ENCODE measurements at places on chromosomes 1 and 21. TPM values are rescaled to one million over a fixed set of nuclear protein-coding genes. Genes with fewer than 3 reads are reported as not detected.
A peak's percentile ranks its signal among the peaks of the same experiment; 100 is the strongest.

GRCh38 chr1:186550832-186551231, 89.9 kb upstream of the PDC start:
- DNase-seq = no peak

DNA sequence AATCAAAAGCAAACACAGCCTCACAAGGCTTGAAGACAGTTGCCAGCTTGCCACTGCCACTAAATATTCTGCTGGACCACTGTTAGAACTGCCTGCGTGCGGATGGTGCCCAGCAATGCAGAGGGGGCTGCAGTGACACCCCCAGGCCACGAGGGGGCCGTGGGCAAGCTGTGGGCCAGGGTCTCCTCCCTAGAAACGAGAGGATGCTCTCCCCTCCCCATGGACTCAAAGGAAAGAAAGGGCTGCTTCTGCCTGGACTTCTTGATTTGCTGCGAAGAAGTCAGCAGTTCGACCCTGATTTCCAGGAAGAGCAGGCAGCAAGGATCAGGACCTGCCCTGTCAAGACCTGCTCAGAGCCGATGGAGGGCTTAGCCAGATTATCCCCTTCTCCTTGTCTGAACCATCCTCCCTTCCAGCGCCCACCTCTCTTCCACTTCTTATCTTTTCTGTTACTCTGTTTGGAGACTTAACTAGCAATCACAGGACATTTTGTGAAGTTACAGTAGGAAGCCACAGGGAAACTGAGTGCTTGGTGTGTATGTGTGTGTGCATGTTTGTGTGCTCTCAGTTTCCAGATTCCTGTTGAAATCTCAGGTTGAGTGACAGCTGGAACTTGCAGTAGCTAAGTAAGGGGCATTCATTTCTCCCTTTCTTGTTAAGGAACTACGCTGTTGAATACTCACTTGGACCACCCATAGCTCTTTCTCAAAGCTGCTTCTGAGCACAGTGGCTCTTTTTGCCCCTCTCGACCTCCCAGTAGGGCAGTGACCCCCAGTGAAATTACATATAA, 2.7 kb downstream of the MAN1C1 start:
- DNase-seq = peak; percentile 17

GRCh38 chr1:209215826-209216225, 367.7 kb upstream of the CAMK1G start:
- no peak for DNase-seq

- no peak for DNase-seq
These were observed 27.1 kb upstream of the ADARB1 start for GRCh38 chr21:45047257-45047656.

DNA sequence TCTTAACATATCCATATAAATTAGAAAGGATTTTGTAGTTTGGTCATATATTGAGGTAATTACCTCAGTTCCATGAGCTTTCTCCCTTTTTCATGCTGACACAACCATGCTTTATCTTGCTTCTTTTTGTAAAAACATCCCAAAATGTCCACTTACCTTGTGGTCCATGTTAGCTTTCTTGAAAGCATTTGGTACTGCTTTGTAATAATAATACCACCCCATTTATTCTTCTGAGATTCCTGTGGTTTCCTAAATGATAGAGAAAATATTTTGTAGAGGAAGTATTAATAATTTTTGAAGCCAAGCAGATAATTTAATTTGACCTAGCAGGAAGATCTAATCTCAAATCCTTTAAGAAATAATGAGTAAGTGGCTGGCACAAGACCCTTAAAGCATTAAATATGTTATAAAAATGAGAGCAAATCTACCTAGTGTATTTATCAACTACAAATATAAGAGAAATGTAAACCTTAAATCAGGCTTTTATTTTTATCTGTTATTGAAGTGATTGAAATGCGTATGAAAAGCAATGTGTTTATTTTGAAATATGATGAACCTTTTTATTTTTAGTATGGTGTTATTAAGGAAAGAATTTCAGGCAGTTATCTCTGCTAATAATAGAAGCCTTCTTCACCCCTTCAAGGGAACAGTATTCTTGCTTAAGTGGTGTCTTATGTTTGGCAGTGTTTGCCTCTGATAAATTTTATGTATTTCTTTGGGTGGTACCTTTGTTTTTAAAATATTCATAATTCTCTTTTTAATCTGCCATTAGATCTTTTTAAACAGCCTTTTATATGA, 9.2 kb downstream of the PRKAA2 start:
- DNase-seq = no peak

DNA sequence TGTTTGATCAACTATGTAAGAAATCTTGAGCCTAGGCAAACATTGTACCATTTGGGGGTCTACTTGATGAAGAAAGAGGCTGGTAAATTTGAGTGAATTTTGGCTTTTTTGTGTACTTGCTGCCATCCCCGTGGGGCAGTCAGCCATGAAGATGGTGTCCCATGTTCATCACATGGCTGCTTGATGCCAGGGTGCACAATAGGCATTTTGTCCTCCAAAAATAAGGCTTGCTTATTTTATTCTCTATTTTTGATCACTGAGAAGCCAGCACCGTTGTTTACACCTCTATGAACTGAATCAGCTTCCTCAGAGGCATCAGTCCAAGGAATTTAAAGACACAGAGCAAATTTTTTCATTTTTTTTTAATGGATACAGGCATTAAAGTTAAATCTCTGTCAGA, 1195.7 kb downstream of the AMY1C start:
- no peak for DNase-seq

DNA sequence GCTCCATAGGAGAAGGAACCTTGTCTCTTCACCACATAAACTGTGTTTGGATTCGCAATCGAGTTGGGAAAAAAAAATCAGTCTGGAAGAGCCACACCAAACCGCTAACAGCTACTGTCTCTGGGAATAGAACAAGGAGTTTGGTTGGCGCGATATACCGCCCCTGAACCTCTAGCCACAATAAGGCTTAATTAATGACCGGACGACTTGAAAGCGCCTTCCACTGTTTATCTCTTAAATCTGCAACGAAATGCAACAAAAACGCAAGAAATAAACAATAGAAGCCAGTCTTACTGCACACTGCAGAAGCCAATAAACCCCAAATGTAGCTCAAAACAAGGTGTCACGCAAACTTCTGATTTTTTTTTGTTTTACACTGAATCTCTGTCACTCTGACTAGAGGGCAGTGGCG, 10.9 kb downstream of the BTBD19 start:
- DNase-seq = peak; percentile 84

- peak; percentile 12 for DNase-seq
These were observed 3.3 kb upstream of the AGT start for GRCh38 chr1:230717251-230717650.

DNA sequence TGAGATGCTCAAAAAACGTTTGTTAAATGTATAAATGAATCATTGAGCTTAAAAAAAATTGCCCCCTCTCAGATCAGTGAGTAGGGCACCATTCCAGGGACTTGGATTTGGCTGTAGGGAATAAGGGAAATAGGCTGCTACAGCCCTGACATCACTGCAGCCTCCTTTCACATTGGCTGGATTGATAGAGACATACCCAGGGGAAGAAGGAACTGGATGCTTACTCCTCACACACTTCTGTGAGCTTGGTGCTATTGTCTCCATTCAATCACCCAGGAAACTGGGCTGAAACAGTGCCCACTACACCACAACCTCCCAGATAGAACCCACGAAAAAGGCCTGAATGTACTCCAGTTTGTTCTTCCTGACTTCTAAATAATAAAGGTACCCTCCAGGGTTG, 87.2 kb downstream of the TGFBR3 start:
- no peak for DNase-seq

DNA sequence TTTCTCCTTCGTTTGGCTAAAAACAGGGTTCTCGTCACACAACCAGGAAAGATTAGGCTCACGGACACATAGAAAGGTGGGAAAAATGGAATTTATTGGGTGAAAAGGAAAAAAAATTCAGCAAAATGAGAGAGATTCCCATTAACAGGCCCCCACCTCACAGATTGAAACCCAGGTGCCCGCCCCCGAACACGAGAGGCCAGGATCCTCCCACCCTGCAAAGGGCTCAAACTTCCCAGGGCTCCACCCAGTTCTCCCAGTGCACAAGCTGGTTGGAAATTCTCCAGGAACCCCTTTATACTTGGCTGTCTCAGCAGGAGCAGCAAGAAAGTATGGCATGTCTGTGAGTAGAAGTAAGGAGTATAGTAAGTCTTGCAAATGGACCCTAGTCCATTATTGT, 499.7 kb downstream of the RWDD3 start:
- DNase-seq = no peak

- DNase-seq = no peak
These were observed 61.7 kb downstream of the KCNN3 start for GRCh38 chr1:154808261-154808908.

- no peak for DNase-seq
These were observed 42.1 kb downstream of the CAMK2N1 start for GRCh38 chr1:20443703-20444586.

- DNase-seq = no peak
These were observed 93.8 kb downstream of the SYT2 start for GRCh38 chr1:202616355-202616915.

GRCh38 chr1:14109276-14109635, 409.3 kb downstream of the PRDM2 start:
- DNase-seq = no peak

- DNase-seq = no peak
These were observed 69.8 kb downstream of the SPSB1 start for GRCh38 chr1:9362488-9362887.

DNA sequence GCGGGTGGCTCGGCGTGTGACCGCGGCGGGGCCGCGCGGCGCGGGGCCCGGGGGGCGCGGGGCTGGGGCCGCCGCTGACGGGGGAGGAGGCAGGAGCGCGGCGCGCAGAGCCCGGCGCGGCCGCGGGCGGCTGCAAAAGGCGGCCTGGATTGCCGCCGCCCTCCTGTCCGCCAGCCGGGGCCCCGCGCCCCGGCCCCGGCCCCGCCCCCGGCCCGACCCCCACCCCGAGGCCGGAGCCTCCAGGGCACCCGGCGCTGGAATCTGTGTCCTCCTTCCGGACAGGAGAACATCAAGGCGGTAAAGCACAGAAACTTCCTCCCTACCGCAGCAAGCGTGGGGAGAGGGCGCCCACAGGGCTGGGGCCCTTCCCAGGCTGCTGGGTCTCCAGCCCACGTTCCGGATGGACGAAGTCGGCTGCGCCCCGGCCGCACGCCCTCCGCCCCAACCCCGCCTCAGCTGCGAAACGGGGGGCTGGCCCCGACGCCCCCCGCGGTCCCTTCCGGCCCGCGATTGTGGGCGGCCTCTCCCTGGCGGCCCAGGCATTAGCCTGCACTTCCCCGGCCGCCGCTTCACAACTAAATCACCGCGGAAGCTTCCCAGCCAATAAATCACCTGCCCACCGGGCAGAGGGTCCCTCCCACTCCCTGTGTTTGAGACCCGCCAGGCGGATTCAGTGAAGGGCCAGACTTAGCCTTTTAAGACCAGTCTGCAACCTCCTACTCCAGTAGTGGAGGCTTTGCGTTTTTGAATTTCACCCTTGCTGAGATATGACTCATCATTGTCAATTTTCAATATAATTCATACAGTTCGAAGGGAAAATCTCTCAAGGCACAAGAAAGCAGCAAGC, 106.0 kb downstream of the SLC45A1 start:
- peak; percentile 78 for DNase-seq

- DNase-seq = no peak
These were observed 216.9 kb upstream of the SAMSN1 start for GRCh38 chr21:14762734-14763694.

DNA sequence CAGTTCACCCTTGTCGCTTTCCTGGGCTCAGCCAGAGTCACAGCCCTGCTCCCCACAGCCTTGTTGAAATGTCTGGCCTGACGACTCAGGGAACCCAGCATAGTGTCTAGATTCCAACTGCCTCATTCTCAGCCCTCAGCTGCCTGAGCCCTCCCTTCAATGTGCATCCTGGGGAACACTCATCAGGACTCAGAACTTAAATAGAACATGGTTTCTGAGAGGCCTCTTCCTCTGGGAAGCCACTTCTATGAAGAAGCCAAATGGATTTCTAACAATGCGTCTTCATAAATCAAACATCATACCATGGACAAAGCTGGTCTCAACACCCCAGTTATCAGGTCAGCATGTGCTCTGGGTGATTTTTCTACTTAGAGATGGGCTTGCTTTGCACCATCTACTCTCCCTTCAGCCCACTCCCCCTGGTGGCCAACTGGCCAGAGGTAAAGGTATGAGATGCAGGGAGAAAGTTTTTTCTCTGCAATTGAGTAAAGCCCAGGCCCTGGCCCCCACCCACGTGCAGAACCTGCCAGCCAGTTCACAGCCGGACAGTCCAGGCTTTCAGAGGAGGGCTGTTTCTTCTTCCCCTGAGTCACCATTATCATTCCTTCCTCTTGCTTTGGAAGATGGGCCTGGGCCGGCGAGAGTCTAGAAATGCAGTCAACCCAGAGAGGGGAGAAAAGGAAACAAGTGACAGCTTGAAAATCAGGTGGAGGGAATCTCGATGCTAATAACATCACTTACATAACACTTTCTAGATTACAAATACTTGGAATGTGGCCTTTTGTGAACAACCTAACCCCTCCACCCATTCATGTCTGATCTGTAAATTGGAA, 32.1 kb downstream of the CD244 start:
- DNase-seq = peak; percentile 54

DNA sequence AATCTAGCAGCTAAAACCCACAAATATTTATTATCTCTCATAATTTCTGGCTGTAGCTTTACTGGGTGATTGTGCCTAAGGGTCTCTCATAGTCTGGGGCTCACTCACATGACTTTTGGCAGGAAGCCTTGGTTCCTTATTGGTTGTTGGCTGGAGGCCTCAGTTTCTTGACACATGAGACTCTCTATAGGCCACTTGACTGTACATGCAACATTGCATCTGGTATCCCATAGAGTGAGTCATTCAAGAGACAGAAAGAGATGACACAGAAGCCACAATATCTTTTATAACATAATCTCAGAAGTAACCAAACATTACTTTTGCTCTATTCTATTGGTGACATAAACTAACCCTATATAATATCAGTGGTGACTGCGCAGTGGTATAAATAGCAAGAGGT, 128.5 kb upstream of the HNRNPU start:
- DNase-seq = no peak

DNA sequence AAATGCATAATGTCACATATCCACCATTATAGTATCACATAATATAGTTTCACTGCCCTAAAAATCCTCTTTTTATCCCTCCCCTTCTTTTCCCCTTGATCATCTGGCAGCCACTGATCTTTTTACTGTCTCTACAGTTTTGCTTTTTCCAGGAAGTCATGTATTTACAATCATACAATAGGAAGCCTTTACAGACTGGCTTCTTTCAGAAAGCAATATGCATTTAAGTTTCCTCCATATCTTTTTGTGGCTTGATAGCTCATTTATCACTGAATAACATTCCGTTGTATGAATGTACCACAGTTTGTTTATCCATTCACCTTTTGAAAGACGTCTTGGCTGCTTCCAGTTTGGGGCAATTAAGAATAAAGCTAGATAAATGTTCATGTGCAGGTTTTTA, 14.3 kb upstream of the WDTC1 start:
- no peak for DNase-seq

FCGR2B gene
- not detected for total RNA-seq

CAMSAP2 gene
- 55.7 TPM for total RNA-seq

KIRREL1 gene
- total RNA-seq = 120 TPM

HSD3B1 gene
- not detected for total RNA-seq

TAS1R1 gene
- total RNA-seq = under 0.01 TPM

SPATA21 gene
- not detected for total RNA-seq

FLG gene
- not detected for total RNA-seq

DNASE2B gene
- not detected for total RNA-seq

Data from fibroblast of villous mesenchyme (primary cell).